ENCODE measurements at places on chromosomes 4 and X.

- no peak for DNase-seq
These were observed 447.1 kb downstream of the AFF2 start for GRCh38 chrX:148947399-148947975.

GRCh38 chr4:20049889-20050288, 201.8 kb upstream of the SLIT2 start:
- no peak for DNase-seq

DNA sequence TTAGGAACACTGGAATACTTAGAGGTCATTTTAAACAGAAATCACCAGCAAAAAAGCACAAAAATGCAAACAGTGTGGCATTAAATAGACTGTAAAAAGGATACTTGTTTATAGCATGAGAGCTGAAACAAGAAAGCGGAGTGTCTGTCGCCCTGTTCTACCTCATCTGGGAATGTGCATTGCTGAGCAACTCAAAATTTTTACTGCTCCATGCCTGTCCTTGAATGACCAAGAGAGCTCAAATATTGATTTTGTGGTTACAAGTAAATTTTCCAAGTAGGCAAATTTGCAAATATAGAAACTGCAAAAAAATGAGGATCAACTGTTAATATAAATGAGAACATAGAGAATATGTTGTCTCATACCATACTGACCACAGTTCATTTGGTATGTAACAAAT, 25.5 kb downstream of the AP1AR start:
- no peak for DNase-seq

GRCh38 chr4:152257601-152258066, 278.3 kb downstream of the FBXW7 start:
- no peak for DNase-seq

DNA sequence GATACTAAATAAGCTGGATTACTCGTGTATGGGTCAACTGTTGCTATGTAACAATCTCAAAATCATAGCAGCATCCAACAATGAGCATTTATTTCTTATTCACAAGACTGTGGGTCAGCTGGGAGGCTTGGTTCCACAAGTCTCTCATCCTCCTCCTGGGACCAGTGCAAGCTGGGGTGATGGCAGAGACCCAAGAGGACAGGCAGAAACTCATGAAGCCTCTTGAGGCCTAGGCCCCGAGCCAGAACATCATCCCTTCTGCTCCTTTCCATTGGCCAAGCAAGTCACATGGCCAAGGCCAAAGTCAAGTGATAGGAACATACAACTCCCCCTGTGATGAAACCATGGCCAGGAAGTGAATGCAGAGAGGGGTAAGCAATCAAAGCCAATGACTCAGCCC, 422.1 kb downstream of the BCOR start:
- no peak for DNase-seq

- no peak for DNase-seq
These were observed 80.4 kb downstream of the ZFX start for GRCh38 chrX:24229976-24230375.

DNA sequence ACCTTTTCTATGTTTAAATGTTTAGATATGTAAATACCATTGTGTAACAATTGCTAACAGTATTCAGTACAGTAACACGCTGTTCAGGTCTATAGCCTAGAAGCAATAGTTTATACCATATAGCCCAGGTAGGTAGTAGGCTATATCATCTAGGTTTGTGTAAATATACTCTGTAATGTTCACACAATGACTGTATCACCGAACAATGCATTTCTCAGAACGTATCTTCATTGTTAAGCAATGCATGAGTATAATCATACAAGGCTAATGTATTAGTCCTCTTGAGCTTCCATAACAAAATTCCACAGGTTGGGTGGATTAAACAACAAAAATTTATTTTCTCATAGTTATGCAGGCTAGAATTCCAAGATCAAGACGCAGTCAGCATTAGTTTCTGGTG, 22.7 kb downstream of the ARMCX4 start:
- DNase-seq = no peak

GRCh38 chrX:76172325-76172893, 453 bp upstream of the PBDC1 start:
- DNase-seq = no peak

- DNase-seq = no peak
These were observed 82.8 kb downstream of the CCKAR start for GRCh38 chr4:26407476-26407875.

DNA sequence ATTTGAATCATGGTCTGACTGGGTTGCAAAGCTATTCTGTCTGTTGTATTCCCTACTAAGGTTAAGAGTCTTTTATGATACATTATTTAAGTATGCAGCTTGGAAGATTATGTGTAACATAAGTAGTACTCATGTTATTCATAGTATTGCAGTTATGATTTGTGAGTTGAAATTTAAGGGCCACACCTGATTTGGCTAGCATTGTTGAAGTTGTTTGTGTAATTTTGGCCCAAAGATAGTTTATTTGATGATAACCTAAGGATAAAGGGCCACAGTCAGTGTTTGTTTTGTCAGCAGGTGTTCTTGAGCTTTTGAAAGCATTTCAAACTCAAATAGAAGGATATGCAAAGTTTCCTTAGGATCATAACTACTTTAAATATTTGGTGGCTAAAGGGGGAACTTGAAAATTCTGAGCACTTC, 38.9 kb downstream of the NUDT9 start:
- DNase-seq = no peak

GRCh38 chrX:107565931-107566603, 62.2 kb upstream of the PRPS1 start:
- DNase-seq = peak; percentile 1

- DNase-seq = no peak
These were observed 101.7 kb downstream of the DCK start for GRCh38 chr4:71095141-71095540.

DNA sequence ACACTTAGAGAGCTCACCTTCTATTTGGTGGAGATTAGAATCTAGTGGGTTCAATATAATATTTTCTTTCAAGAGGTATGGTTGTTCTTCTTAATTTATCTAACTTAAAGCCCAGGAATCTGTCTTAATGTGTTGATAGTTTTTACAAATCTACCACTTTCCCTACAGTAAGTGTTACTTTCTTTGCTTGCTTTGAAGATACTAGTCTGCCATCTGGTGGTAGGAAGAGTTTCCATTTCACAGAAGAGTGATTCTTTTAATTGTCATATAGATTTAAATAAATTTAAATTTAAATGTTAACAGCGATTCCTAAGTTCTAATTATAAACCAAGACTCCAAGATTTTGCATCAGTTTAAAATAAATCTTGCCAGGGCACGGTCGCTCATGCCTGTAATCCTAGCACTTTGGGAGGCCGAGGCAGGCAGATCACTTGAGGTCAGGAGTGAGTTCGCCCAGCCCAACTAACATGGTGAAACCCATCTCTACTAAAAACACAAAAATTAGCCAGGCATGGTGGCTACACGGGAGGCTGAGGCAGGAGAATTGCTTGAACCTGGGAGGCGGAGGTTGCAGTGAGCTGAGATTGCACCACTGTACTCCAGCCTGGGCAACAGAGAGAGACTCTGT, 43.5 kb downstream of the NUDT9 start:
- no peak for DNase-seq

DNA sequence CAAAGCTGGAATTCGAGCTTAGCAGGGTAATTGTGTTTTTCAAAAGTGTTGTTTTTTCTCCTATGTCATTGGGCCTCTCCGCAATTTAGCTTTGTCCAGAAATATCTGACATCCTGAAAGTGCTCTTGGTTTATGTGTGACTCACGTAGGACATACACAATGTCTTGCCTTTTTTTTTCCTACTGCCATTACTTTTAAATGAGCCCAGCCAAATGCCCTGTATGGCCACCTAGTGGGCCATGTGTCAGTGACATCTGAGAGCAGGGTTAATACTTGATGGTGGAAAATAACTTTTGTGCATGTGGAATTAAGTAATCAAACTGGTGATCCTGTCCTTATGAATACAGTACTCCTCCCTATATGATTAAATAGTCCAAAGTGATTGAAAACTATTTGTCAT, 1411.1 kb upstream of the TENM3 start:
- no peak for DNase-seq

GRCh38 chrX:39653691-39654090, 444.1 kb downstream of the BCOR start:
- DNase-seq = peak; percentile 52

GRCh38 chr4:122156819-122157218, 4.7 kb downstream of the BLTP1 start:
- no peak for DNase-seq

DNA sequence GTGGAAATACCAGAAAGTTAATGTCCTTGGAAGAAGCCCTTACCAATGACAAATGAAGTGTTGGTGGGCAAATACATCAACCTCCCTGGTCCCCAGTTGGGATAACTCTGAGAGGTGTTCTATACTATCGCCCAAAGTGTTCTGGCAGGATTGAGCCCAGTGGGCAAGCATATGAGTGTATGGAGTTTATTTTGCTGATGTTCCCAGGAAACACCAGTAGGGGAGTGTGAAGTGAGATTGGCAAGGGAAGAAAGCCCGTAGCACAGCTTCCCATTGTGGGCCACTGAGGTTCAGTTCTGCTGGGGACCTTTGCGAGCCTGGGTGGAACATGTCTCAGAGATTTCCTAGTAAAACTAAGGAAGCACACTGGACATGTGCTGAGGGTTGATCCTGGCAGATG, 65.1 kb downstream of the ARHGAP6 start:
- DNase-seq = no peak

DNA sequence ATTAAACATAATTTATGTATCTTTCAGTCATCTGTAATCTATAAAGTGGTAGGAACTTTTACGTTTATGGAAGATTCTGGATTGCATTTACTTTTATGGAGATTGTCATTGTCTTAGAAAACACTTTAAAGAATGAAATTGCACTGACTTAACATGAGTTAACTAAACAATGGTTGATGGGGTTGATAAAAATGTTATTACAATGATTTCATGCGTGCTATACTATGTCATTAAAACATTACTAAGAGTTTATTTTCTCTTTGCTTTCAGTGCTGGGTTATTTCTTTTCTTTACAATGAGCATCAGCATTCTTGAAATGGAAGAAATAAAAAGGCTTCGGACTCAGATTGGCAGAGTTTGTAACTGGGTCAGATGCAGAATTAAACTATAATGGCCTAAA, 67.1 kb upstream of the PDLIM3 start:
- no peak for DNase-seq

DNA sequence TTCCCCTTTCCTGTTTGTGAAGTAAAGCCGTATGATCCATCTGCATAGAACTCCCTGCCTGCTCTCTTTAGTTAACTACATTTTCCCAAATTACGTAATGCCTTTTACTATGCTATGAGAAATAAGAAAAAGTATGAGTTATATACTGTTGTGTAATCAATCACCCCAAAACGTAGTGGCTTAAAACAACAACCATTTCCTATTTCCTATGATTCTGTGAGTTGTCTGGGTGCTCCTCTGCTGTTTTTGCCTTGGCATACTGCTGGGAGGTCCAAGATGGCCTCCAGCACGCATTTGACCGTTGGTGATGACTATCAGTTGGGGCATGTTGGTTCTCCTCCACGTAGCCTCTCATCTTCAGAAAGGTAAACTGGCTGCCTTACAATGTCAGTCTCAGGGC, 39.8 kb downstream of the BBS12 start:
- DNase-seq = no peak

GRCh38 chr4:83125738-83126141, 11.2 kb upstream of the PLAC8 start:
- no peak for DNase-seq

- no peak for DNase-seq
These were observed 21.3 kb upstream of the SOX3 start for GRCh38 chrX:140526171-140526570.

DNA sequence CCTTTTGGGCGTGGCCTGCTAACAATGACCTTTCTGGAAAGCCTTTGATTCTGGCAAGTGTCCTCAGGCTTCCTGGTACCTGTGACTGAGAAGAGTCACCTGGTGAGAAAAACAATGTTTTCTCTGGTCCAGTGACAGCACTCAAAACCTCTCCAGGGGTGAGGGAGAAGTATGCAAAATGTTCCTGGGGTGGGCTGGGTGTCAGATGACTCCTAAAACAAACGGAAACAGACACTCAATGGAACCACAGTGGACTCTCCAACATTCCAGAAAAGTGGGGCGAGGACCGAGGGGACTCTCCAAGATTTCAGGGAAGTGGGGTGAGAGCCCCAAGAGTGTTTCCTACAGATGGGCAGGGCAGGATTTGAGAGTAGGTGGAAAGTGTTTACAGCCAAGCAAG, 69.5 kb downstream of the ANAPC4 start:
- DNase-seq = no peak

DNA sequence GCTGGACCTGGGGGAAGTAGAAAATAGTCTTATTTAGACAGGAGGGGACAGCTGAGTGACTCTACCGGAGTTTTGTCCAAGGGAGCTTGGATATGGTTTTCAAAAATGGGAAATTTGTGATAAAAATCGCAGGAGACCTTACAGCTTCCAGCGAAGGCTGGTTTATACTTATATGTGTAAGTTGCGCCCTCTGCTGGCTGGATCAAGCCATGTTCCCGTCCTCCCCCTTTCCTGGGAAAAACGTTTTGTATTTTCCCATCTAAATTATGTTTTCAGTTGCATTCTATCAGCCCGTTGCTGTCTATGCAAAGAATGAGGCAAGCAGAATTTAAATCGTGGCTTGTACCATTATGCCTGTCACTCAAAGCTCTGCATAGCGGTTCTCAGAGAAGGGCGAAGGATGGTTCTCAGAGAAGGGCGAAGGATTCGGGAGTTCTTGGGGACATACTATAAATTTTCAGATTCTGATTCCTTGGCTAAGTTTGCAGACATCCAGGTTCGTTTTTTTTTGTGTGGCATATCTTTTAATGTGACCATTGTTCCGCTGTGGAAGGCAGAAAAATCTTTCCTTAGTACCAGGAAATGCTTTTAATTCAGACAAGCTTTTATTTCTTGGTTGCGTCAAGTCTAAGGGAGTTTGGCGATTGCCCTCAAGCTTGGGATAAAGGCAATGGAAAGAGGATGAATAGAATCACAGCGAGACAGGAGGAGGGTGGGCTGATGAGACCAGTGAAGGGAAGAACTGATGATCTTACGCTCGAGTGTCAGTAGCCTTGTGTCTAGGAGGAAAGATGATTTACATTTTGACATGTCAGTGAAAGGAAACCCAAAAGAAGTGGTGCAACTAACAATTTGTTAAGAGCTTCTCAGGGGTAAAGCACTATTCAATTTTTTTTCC, 128.5 kb upstream of the ARX start:
- peak; percentile 34 for DNase-seq
